NCI-H1105 (cell line): ENCODE measurements at places on chromosomes 5 and 9.

GRCh38 chr9:19809422-19810269, 20.8 kb upstream of the SLC24A2 start:
- no peak for DNase-seq

- no peak for DNase-seq
Measured at GRCh38 chr5:179273441-179274145, 71.7 kb downstream of the ADAMTS2 start.

DNA sequence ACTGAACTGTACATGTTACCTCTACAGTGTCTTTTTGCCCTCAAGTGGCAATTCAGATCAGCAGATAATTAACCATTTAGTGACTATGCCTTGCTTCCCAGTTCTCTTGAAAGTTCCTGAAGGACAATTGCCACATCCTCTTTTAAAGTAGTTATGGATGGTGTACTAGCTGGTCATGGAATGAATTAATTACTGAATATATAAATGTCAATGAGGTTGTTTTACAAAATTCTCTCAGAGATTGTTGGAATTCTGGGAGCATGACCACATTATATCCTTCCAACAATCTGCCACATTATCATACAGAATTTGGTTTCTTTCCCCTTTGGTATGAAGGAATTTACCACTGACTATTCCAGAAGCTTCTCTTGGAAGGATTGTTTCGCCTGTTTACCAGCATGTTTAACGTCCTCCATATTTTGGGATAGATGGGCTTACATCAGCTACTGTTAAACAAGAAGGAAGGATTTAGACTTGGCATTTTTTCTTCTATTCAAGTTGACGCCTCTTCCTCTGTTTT, 176.4 kb downstream of the CD180 start:
- DNase-seq: no peak

GRCh38 chr9:129524582-129525270, 96.2 kb downstream of the C9orf50 start:
- no peak for DNase-seq

DNA sequence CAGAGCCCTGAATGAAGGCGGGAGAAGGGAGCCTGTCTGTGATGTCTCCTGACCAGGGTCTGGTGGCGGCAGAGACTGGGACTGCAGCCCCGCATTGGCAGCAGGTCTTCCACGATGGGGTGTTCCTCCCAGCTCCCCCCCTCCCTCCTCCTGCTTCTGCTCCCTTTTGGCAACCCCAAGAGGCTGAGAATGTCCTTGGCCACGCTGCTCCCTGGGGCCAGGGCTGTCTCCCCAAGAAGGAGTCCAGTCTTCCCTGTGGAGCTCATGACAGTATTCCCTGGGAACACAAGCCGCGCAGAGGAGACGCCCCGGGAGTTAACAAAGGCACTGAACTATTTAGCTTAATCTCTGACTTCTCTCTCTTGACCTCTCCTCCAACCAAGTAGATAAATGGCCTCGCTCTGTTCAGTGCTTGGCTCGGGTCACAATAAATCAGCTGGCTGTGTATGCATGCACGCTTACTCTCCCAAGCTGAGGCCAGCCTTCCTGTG, 84.0 kb upstream of the NEURL1B start:
- DNase-seq: no peak

GRCh38 chr9:36855448-36856315, 178.4 kb downstream of the PAX5 start:
- no peak for DNase-seq

GRCh38 chr5:152556784-152557183, 151.7 kb upstream of the NMUR2 start:
- DNase-seq: peak; percentile 15

DNA sequence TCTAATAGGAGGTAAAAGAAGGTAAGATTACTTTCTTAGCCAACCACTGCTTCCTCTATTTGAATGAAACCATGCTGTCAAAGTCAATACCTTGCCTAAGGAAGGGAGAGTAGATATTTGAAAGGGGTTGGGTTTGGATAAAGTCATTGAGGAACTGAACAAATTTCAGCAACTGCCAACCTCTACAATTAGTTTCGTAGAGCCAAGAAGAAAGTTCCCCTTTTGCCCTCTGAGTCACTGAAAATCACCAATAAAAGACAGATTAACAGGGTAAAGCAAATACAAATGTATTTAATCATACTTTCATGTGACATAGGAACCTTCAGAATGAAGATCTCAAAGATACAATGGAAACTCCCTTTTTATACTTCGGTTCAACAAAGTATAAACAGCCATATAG, 615.7 kb downstream of the GABRG2 start:
- no peak for DNase-seq

- no peak for DNase-seq
Measured at GRCh38 chr5:133824661-133825254, 143.7 kb downstream of the C5orf15 start.

DNA sequence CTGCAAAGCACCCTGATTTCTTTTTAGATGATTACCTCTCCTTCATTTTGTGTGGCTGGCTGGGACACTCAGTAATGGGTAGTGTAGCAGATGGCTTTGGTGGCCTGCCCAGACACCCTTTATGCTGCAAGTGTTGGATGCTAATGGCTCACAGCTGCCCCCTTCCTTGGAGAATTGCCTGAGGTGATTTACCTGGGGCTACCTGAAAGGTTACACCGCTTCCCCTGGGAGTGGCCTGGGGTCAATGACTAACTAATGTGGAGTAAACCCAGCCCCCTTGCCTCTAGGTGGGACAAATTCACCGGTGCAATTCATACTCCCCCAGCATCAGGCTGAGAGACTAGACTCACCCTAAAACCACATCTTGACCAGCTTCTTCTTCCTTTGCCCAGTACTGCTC, 23.5 kb upstream of the HAND1 start:
- DNase-seq: no peak

- DNase-seq: peak; percentile 1
Measured at GRCh38 chr9:129774791-129775447, 22.1 kb upstream of the PTGES start.

DNA sequence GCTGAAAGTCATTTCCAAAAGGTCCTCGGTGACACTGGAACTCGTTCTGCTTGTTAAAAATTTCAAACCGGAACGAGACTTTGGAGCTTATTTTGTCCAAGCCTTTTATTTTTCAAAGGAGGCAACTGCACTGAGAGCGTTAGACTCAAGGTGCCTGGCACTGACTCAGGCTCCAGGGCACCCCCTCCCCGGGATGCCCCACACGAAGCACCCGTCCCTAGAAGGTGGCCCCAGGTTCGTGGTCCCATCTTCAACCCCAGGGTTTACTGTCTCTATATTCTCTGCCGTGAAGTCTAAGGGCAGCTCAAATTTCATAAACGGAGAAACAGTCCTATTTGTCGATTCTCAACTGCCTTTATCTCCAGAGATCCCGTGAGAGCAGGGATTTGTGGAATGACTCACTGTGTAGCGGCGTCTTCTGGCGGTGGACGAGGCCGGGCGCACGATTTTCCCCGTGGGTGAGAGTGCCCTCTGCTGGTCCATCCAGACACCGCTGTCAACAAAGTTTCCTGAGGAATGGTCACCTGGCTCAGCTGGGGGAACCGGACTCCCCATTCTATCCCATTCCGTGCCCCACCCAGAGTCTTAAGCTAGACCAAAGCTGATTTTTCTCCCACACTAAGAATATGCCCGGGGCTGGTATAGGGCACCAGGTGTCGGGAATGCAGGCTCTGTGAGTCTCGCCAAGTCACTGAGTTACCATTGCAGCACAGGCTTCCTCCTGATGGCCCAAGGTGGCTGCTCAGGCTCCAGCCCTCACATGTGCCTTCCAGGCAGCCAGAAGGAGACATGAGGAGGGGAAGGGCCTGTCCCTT, 27.1 kb upstream of the SLC6A19 start:
- DNase-seq: no peak

GRCh38 chr5:66713998-66714397, 117.8 kb downstream of the MAST4 start:
- DNase-seq: no peak

DNA sequence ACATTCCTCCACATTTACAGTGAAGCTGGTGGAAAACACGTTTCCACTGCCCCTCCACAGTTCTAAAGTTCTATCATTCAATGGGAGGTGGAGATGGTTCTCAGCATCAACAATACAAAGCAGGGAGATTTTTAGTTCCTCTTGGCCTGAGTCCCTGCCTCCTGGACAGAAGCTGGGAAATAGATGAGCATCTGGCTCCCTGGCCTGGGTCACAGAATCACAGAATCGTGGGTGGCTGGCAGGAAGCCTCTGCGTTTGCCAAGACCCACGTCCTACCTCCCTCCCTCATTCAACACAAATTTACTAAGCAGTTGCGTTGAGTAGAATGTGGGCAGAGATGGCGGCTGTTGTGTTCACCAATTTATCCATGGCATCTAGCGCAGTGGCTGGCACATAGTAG, 5.2 kb upstream of the PPARGC1B start:
- DNase-seq: no peak

DNA sequence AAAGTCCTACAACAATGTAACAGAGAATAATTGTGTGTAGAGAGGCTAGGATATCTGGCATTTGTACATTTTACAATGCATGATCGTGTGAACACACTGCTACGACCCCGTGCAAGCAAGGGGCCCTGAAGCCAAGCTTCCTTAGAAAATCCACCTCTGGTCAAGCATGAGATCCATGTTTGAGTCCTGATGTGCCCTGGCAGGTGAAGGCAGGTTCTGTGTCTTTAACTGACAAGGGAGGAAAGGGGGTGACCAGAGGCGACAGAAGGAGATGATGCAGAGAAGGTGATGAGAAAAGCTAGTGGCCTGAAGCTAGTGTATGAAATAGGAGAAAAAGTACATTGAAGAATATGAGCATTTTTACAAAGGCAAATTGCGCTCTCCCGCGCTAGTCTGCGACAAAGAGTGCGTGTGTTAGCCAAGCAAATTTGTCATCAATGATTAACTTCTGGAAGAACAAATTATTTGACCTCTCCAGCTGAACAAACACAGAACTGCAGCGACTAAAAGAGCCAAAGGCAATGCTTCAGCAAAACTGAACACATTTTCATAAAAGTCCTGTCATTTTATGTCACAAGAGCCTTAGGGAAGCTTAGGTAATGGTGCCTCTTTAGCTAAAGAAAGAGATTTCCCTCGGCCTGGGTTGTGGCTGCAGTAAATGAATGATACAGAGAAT, 101.7 kb upstream of the DAPK1 start:
- DNase-seq: peak; percentile 18

GRCh38 chr5:54993318-54993717, 7.9 kb upstream of the ESM1 start:
- DNase-seq: no peak

DNA sequence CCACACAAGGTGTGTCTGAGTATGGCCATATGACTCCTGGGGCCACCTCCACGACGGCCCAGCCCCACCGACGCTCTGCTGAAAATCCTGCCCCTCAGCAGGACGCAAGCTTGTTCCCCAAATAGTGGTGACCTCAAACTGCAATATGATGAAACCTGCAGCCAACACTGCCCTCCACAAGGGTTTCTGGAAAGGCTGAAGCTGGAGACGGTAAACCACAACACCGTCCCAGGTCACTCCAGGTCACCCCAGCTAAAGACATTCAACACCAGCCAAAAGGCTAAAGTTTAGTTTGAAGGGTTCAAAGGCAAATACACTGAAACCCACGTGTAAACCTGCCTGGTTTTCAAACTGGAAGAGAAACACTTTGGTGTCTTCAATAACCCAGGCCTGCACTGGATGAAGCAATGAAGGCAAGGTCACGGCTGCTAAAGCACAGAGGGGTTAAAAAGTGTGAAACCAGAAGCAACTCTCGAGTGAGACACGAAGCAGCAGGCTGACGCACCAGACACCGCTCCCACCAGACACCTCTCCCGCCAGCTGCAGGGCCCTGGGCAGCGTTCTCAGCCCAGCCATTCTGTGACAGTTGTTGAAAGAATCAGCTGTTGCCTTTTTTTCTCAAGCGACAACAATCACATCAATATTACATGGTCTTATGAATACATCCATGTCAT, 1.8 kb upstream of the LHX3 start:
- DNase-seq: no peak

DNA sequence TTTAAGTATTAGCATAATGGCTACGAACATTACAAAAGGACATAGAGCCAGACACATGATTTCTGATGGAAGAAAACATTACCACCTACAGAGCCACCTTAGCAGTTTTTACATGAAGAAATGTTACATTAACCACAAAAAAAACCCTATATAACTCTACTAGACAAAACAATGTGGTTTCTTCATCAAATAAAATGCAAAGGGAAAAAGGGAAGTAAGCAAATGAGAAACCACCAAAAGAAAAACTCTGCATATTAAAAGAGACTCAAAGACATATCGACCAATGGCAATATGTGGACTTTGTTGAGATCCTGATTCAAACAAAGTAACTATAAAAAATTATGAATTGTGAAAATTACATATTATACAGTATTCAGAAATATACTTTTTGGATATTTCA, 132.7 kb downstream of the TSSK1B start:
- DNase-seq: no peak
